ENCODE measurements at places on chromosomes 3 and 15.
A peak's percentile ranks its signal among the peaks of the same experiment; 100 is the strongest.

DNA sequence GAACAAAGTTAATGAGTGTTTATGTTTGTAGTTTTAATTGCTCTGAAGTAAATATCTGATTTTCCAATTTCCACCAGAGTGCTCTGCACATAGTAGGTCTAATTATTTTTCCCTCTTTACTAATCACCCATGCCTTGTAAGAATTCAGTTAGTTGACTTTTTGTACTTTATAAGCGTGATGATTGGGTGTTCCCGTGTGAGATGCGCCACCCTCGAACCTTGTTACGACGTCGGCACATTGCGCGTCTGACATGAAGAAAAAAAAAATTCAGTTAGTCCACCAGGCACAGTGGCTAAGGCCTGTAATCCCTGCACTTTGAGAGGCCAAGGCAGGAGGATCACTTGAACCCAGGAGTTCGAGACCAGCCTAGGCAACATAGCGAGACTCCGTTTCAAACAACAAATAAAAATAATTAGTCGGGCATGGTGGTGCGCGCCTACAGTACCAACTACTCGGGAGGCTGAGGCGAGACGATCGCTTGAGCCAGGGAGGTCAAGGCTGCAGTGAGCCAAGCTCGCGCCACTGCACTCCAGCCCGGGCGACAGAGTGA is 507 bp upstream of the VHL start:
- no peak for DNase-seq

- no peak for DNase-seq
These were observed 76.8 kb upstream of the OXTR start for GRCh38 chr3:8846176-8846575.

GRCh38 chr3:169158379-169158778 is 505.1 kb downstream of the MECOM start:
- no peak for DNase-seq

DNA sequence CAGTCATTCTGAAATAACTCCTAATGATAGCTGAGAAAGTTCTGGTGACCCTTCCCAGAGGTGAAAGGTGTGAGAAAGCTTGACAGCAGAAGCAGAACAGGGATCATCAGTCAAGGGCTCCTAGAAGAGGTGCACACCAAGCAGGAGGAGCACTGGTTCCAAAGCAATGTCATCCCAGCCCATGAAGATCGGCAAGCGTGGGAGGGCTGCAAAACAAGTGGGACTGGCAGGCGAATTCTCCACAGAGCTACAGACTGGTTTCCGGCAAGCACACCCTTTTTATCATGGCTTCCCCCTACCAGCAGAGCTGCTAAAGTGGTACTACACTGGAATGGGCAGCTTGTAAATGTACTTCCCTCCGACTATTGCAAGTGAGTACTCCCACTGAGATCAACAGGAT is 62.3 kb upstream of the MYO5C start:
- DNase-seq, result no peak

GRCh38 chr3:183527428-183528379 is 27.8 kb downstream of the KLHL6 start:
- DNase-seq, result no peak

- DNase-seq, result peak; percentile 86
These were observed 13.7 kb downstream of the USP13 start for GRCh38 chr3:179666436-179667035.

- DNase-seq, result no peak
These were observed 18.3 kb downstream of the FBXO22 start for GRCh38 chr15:75921732-75922703.

GRCh38 chr3:36447061-36447460 is 66.8 kb downstream of the STAC start:
- no peak for DNase-seq

GRCh38 chr3:61780455-61781228 is 219.3 kb downstream of the PTPRG start:
- DNase-seq, result no peak

- no peak for DNase-seq
These were observed 198.4 kb upstream of the NR2F2 start for GRCh38 chr15:96132126-96132525.

GRCh38 chr15:101115786-101116680 is 135.8 kb downstream of the CHSY1 start:
- no peak for DNase-seq

DNA sequence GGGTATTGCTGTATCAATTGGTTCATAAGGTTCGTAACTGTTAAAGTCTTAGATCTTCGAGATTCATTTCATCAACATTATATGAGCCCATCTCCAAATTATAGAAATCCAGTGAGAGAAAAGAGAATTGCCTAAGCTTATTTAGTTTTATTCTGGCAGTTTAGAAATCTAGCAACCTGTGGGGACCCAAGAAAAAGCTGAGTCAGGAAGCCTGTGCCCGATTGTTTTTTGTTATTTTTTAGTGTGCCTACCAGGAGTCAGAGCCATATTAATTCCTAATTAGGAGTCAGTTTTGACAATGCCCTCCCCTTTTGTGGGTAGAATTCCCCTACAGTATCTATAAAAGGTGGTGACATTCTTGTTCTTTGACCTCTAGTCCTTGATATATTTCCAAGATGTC is 59.6 kb downstream of the SPRED1 start:
- no peak for DNase-seq

- DNase-seq, result no peak
These were observed 48.8 kb downstream of the WWTR1 start for GRCh38 chr3:149608987-149609386.

- no peak for DNase-seq
These were observed 483.7 kb upstream of the DPH6 start for GRCh38 chr15:36029606-36030210.

- no peak for DNase-seq
These were observed 184.1 kb downstream of the MECOM start for GRCh38 chr3:169479314-169479939.

DNA sequence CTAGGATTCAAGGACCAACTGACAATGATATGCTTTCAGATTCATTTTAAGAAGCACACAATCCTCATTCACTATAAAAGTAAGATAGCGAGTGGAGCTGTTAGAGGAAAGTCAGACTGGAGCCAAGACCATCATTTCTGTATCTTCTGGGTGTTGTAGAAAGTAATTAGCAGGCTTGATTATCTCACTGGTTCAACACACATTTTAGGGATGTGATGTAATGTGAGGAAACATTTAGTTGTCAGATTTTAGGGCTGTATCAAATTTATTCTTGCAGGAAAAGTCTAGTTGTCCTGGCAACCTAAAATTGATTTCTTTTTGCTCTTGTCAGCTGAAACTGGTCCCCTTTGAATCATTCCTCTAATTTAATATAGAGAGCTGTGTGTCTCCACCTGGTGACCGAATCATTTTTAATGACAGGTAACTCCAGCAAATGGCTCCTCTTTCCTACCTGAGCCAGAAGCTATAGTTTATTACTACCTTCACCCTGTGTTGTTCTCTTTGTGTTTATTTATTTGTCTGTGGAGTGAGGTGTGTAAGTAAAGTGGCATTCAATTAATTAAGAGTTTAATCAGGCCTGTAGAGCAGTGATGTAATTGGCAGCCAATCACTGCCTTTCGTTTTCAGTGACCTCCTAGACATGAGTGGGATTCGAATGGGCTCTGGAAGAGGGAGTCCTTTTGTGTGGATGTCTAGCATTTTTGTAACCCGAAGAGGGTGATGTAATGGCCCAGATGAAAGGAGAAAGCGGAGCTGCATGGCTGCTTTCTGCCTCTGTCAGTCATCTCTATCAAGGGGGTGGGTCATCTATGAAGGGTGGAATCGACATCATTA is 125.8 kb downstream of the LPP start:
- DNase-seq, result peak; percentile 52

GRCh38 chr3:23161896-23162570 is 41.1 kb upstream of the UBE2E2 start:
- no peak for DNase-seq

DNA sequence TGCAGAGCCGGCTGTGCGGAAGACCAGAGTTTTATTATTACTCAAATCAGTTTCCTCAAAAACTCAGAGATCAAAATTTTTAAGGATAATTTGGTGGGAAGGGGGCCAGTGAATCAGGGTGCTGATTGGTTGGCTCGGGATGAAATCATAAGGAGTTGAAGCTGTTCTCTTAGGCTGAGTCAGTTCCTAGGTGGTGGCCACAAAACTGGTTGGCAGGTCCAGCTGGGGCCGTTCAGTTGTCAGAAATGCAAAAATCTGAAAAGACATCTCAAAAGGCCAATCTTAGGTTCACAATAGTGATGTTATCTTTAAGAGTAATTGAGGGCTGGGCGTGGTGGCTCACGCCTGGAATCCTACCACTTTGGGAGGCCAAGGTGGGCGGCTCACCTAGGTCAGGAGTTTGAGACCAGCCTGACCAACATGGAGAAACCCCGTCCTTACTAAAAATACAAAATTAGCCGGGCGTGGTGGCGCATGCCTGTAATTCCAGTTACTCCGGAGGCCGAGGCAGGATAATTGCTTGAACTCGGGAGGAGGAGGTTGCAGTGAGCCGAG is 2.3 kb upstream of the ZNF589 start:
- no peak for DNase-seq

DNA sequence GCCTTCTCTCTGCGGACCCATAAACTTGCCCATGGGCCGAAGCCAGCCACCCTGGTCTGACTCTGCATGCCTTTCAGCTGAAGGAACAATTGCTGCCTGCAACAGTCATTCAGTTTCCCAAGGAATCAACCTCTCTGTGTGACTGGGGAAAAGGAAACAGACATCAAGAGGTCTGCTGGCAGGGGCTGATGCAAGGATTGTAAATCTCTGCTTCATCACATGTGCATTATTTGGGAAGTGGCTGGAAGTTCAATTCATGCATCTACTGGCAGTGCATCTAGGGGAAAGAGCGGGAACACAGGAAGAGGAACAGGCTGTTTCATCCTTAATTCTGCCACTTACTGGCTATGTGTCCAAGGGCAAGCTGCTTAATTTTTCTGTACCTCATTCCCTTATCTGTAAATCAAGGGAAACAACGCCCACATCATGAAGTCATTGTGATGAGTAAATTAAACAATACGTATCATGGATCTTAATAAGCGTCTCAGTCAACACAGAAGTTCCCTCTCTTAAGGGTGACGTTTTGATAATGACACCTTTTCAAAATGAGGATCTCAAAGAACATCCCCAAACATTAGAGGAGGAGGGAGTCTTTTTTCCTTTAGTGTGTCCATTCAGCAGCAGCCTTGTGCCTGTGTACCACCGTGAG is 17.4 kb upstream of the ADPGK start:
- DNase-seq, result no peak

GRCh38 chr3:171454041-171454440 is 6.2 kb downstream of the TNIK start:
- DNase-seq, result no peak

DNA sequence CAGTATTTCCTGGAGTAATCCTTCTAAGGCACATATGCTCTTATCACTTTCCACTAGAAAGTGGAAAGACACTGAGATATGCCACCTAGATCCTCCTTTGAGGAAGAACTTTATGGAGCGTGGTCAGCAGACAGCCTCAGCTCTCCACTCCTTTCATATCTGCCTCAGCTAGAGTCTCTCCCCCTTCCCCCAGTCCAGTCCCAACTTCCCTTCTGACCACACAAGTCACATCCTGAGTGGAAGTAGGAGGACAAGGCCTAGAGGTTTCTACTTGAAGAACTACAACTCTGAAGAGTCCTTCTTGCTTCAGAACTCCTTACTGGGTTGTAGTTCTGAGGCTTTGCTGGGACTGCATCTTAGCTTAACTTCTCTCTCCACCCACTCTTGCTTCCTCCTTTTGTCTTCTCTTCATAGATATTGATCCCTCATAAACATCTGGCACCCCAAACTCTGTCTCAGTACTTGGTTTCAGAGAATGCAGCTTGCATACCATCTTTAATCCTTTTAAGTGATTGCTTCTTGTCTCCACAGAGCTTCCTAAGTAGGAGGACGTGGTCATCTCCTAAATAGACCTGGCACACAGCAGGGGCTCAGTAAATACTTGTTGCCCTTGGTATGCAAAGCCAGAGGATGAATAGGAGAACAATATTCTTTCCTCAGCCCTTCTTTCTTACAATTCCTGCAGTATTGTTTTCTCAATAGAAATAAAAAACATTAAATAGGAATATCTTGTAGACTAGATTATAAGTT is 109.6 kb downstream of the OXSM start:
- no peak for DNase-seq

- no peak for DNase-seq
These were observed 363.9 kb upstream of the SUCLG2 start for GRCh38 chr3:68018275-68018674.

DNA sequence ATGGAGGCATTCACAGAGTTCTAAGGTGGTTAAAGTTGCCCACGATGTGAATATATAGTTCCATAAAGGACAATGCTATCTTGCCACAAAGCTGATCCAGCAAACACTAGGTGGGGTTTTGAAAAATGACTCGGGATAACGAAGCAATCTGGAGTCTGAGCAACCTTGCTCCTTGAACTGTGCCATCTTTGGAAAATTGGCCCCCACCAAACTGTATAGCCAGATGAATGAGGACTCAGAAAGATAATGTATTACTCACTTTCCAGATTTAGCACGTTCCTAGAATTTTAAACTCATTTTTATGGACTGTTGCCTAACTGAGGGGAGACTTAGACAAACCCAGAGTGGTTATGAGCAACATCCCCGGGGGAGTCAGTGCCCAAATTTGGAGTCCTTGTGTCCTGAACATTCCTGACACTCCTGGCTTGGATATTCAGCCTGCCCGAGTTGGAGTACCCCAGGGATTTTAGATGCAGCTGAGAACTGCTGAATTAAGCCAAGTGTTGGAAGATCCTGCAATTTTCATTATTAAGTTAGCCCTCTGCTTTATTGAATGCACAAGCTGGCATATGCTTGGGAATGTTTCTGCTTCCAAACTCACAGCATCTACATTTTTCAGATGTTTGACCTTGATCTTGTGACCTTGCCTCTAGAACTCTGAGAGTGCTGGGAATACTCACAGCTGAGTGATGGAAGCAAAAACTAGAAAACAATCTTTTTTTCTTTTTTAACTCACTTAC is 8.8 kb upstream of the MAGI1 start:
- no peak for DNase-seq

DNA sequence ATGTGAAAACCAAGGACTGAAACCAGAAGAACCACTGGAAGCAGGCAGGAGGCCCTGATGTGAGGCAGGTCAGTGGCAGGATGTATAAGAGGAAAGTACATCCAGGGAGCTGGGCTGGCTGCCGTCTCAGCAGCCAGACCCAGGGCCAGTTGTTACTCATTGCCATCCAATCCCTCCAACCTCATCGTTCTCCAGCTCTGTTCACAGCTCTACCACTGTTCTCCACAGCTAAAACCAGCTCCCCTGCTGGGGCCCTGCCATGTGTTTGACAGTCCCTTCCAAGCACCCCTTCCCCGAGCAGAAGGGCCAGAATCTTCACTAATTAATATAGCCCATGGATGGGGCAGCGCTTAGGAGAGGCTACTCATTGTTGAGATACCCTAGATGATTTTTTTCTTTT is 206.6 kb downstream of the MECOM start:
- DNase-seq, result no peak

- DNase-seq, result peak; percentile 67
These were observed 62.5 kb upstream of the GBE1 start for GRCh38 chr3:81823882-81824395.

GRCh38 chr3:187125319-187126031 is 13.8 kb downstream of the RPL39L start:
- no peak for DNase-seq
